Fibroblast of skin of right quadriceps (primary cell): ENCODE measurements at places on chromosomes 2 and 18.

GRCh38 chr18:79447703-79448367 is 52.1 kb downstream of the NFATC1 start:
- DNase-seq: peak; percentile 31

DNA sequence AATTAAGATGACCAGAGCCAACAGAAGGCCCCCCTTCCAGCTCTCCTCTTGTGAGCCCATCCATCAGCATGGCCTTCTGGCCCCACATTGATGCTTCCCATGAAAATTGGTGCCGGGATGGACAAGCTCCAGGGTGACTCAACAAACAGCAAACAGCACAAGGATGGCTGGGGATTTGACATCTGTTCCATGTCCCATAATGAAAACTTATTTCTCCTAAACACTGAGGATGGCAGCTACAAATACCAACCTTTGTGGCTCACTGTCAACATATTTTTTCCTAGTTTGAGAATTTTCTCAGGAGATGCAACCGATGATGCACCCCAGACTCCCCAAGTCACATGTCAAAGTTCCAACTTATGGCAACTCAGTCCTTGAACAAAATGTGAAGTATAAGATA is 169.6 kb upstream of the SIX2 start:
- DNase-seq: no peak

GRCh38 chr2:47735136-47735869 is 47.6 kb upstream of the MSH6 start:
- DNase-seq: no peak

- no peak for DNase-seq
Measured at GRCh38 chr2:121866789-121867188, 111.3 kb downstream of the TSN start.

DNA sequence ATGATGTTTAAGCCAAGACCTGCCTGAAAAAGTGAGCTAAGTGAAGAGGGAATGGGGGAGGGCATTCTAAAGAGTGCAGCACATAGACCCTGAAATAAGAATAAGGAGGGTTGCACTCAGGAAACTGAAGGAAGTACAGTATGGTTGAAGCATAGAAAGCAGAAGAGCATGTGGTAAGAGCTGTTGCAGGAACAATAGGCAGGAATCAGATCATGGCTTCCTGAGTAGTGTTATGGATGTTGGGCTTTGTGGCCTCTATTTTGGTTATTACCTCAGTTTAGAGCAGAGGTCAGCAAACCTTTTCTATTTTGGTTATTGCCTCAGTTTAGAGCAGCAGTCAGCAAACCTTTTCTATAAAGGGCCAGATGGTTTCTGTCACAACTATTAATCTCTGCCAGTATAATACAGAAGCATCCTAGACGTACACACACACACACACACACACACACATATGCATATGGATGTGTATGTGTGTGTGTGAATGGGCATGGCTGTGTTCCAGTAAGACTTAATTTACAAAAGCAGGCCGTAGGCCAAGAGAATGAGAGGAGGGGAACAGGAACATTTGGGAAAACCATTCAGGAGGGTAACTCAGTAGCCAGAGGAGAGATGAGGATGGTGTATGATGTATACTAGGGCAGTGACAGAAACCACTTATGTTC is 91.1 kb upstream of the MYO3B start:
- no peak for DNase-seq

DNA sequence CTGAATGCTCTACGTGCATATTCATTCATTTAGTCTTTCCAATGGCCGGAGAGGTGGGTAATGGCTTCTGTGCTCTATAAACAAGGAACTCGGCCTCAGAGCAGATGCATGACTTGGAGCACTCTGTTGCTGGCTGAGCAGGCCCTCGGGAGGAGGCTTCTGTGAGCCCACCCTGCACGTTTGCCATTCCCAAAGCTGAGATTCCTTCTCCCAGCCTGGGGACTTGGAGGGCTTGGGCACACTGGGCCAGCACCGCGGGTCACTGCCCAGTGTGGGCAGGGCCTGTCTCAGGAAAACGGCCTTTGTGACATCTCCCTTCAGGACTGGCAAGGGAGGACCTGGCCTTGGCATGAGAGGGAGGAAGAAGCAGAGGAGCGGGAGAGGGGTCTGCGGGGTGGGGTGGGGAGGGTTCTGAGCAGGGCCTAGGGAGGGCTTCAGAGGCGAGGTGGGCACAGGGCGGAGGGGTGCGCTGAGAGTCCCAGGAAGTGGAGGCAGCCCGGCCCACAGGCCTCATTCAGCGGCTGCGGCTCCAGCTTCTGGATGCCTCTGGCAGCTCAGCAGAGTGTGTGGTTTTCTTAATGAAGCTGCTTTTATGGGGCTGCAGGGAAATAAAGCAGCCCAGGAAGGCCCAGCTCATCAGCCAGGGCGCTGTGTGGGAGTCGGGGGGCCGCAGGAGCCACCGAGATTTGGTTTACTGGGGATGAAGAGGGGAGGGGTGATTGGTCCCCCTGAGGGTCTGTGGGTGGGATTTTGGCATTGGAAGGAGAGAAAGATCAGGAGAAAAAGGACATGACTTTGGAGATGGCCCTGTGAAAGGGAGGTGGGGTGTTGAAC is 51.7 kb upstream of the OTOF start:
- DNase-seq: peak; percentile 17

DNA sequence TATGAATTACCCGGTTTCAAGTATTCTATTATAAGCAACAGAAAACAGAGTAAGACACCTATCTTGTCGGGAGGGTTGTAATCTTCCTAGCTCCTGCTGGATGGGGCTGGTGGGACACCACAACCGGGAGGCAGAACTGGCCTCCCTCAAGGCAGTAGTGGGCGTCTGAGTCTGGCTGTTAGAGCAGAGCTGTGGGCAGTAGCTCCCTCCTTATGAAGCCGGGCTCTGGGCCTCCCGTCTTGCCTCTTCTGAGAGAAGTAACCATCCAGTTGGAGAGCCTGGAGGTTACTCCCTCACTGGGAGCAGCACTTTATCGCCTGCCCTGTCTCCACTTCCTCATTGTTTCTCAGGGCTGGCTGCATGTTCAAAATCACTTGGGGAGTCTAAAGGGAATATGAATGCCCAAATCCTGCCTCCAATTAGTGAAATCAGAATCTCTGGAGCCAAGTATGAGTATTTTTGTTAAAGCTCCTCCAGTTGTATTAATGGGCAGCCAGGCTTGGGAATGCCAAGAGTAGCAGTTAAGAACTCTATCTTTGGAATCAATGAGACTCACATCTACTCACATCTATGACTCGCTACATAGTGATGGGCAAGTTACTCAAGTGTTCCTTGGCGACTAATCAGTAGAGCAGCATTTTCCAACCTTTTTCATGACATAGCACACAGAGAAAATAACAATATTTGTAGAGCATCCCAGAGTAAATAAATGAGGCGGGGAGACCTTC is 27.3 kb upstream of the NRP2 start:
- DNase-seq: peak; percentile 91

GRCh38 chr2:165957030-165957675 is 3.6 kb upstream of the TTC21B start:
- DNase-seq: no peak

DNA sequence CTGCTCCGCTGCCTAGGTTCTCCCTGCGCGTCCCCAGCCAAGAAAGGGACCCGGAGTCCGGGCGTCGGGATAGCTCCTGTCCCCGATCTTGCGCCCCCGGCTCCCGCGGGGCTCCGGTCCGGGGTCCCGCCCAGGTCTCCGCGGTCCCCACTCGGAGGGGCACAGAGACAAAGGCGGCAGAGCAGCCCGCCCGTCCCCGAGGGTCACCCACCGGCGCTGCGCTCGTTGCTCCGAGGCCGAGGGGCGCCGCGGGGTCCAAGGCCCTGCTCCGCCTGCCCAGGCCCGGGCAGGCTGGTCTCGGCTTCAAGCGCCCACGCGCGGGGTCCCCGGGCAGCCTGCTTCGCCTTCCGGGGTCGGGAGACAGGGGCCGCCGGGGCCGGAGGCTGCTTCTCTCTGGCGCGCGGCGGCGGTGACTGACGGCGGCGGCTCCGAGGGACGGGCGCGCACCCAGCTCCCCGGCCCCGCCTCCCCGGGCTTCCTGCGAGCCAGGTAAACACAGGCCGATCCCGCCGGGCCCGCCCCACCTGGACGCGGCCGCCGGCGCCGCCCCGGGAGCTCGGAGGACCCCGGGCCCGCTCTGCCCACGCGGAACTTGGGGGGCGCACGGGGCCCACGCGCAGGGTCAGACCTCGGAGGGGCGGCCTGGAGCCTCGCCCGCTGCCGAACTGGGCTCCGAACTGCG is at the start of gene MBP:
Gene MBP, minus strand, starts transcription at position 415 of the 682 bp plus-strand sequence. CDS start 27,522 bp downstream, outside the sequence.
- no peak for DNase-seq

- no peak for DNase-seq
Measured at GRCh38 chr2:206328974-206329373, 54.5 kb downstream of the ZDBF2 start.

- no peak for DNase-seq
Measured at GRCh38 chr2:112155331-112156151, 17.4 kb downstream of the FBLN7 start.

DNA sequence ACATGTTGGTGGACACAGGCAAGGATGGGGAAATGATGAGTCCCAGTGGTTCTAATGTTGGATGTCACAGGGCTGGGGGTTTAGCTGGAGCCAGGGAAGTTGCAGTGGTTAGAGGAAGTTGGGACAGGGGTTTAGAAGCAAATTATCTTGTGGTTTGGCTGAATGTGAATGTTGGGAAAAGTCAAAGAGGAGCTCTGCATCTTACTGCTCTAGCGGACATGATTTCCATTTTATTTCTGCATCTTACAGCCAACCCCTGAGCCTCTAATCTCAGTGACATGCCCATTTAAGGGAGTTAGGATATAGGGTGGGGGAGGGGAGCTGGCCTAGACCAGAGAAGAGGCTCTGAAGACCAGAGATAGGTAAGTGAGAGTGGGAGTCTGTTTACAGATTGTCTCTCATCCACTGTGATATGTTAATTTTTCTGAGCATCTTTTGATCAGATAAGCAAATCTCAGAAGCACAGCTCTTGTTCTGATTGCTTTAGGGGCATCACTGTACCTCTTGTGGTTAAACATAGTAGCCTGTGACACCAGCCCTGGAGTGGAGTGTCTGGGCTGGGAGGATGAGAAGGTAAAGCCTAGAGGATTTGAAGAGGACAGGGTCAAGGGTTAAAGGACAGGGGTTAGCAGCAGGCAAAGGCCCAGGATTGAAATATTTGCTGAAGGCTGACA is 43.6 kb downstream of the SETBP1 start:
- DNase-seq: no peak

DNA sequence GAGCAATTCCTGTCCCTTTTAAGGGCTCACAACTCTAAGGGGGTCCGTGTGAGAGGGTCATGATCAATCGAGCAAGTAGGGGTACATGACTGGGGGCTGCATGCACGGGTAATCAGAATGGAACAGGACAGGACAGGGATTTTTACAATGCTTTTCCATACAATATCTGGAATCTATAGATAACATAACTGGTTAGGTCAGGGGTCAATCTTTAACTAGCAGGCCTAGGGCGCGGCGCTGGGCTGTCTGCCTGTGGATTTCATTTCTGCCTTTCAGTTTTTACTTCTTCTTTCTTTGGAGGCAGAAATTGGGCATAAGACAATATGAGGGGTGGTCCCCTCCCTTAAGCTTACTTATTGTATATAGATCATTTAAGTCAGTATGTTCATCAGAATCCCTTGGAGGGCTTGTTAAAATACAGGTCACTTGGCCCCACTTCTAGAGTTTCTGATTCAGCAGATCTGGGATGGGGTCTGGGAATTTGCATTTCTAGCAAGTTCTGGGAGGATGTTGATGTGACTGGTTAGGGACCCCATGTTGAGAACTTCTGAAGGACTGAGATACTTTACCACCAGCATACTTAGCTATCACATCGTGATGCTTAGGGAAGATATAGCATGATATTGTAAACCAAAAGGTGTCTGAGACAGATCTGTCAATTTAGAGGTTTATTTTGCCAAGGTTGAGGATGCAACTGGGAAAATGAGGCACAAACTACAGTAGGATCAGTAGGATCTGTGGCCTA is 2.8 kb upstream of the INPP4A start:
- DNase-seq: no peak

- DNase-seq: no peak
Measured at GRCh38 chr2:161321944-161322648, 13.9 kb downstream of the PSMD14 start.

GRCh38 chr2:192148620-192149321 is 46.0 kb downstream of the TMEFF2 start:
- DNase-seq: peak; percentile 87

- DNase-seq: peak; percentile 85
Measured at GRCh38 chr2:109128048-109128615, 873 bp upstream of the SH3RF3 start.

- DNase-seq: no peak
Measured at GRCh38 chr2:59926731-59927130, 626.7 kb downstream of the BCL11A start.

GRCh38 chr18:43847164-43848091 is 570.1 kb upstream of the SYT4 start:
- DNase-seq: peak; percentile 76

GRCh38 chr2:20584399-20585358 is 66.2 kb downstream of the HS1BP3 start:
- peak; percentile 99 for DNase-seq

DNA sequence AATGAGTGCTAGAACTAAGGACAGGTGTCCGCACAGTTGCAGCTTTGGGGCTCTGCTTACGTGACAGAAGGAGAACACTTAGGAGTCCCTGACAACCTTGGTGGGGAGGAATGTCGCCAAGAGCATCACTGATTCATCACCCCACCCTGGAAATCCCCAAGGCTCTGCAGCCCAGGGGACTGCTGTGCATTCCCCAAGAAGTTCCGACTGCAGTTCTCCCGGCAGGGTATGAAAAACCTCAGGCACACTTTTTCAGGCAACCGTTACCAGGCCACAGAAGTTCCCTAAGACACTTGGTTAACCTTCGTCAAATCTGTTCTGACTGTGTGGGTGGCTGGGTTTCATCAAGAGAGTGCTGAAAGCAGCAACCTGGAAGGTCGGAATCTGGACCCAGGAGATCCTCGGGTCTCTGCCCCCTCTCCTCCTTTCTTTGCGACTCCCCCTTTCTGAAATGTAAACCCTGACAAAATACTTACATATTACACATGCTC is 192.1 kb upstream of the CXCR4 start:
- no peak for DNase-seq

DNA sequence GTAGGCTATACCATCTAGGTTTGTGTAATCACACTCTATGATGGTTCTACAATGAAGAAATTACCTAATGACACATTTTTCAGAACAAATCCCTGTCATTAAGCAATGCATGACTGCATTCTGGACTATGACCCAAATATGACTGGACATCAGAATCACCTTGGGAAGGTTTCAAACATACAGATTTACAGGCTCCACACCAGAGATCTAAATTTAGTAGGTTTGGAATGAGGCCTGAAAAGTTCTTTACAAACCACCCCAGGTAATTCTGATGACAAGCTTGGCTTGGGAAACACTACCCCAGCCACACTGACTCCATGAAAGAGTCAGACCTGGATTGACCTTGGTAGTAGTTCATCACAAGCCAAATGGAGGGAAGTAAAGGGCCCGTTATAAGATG is 52.2 kb upstream of the NFE2L2 start:
- DNase-seq: no peak

- no peak for DNase-seq
Measured at GRCh38 chr18:62438402-62438801, 84.4 kb upstream of the ZCCHC2 start.
